ENCODE measurements at places on chromosomes 16 and 17.

DNA sequence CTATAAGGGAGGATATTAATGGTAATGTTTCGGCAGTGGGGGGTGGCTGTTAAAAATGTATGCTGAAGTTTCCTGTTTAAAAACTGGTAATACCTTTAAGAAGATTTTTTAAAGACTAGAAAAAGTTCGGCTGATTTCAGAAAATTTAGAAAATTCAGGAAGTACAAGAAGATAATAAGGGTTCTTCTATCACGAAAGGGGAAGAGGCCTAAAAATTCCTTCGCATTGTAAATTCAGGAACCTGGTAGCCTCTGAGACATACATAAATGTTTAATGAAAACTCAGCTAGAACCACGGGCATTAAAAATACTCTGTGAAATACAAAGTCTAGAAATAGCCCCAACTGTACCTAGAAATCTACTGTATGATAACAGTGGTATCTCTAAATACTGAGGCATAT is 181.2 kb downstream of the PARN start:
- DNase-seq, result no peak

GRCh38 chr17:42246515-42246914 is 29.7 kb downstream of the STAT5B start:
- no peak for DNase-seq

DNA sequence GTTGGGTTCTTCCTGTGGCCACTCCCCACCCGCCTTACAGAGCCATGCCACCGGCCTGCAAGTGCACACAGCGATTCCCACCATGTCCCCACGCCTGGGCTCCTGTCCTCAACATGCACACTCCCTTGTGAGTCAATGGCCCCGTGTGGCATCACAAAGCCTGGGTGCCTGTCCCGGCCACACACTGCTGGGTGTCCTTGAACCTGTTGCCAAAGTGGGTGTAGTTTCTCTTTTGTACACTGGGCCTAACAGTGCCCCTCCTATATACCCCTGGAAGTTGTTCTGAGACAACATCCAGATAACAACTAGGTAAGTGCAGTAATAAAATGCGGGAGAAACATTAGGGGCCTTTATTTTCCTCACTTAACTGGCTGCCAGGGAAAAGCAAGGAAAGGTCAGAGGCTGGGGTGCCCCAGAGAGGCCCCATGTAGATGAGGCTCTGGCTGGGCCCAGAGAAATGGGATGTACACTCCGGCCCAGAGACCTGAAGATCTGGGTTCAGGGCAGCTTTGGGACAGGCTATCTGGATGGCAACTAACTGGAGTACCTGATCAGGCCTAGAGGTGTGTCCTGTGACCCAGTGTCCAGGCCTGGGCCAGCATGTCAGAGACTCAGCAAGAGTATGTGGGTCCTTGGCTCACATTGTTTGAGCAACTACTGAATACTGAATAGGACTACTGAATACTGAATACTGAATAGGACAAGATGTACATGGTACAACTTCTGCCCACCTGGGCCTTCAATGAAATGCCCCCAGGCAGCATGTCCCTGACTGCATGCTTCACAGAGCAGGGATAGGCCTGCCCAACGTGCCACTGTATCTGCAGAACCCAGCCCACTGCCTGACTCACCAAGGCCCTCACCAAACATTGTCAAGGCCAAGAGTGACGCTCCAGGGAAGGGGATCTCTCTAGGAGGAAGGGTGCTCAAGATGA is 8.3 kb downstream of the ABCC3 start:
- no peak for DNase-seq

GRCh38 chr16:3842994-3843393 is 37.5 kb downstream of the CREBBP start:
- DNase-seq, result no peak

GRCh38 chr16:88809068-88809675 is 2.6 kb downstream of the APRT start:
- DNase-seq, result no peak

DNA sequence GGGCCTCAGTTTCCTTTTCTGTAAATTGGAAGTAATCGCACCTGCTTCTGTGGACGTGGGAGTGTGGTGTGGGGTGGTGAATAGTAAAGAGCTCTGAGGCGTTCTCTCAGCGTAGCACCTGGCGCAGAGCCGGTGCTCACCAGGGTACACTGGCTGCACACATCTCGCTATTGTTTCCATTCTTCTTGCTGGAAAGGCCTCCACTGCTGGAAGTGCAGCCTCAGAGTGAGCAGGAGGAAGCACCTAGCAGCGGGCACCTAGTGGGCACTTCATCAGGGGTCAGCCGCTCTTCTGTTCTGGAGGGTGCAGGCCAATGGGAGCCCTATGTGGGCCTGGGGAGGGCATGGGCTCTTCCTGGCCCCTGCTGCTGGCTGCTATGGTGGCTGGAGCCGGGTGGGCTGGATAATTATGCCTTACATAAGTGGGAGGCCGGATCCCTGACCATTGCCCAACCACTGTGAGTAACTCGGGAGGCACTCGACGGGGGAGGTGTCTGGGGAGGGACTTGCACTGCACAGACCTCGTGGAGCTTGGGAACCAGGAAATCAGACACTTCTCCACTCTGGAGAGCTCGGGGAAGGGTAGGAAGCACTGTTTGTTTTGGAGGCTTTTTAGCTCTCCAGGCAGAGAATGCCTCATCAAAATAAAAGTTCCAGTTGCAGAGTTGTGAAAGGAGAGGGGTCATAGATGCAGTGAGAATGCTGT is 1.7 kb downstream of the MAP2K3 start:
- peak; percentile 76 for DNase-seq

DNA sequence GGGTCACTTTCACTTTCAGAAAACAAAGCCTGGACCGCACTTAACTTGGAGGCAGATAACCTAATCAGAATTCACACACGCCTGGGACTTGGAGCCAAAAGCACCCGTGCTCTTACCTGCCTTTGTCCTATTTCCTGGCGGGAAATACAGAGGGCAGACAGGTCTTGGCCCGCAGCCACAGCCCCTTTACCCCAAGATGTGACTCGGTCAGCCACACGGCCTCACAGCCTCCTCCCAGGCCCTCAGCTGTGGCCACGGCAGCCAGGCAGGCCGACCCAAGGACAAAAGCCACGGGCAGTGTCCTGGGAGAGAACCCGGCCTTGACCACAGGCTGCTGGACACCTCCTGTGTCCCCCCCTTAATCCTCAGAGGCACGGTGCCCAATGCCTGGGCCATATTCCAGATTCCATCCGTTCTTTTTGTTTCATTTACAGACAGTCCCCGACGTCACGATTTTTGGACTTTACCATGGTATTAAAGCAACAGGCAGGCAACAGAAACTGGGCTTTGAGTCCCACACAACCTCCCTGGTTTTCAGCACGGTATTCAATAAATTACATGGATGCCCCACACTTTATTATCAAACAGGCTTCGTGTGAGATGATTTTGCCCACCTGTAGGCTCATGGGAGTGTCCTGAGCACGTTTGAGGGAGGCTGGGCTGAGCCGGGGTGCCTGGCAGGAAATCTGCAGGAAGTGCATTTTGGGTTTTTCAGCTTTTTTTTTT is 30.1 kb upstream of the GAA start:
- no peak for DNase-seq

- no peak for DNase-seq
Observed at GRCh38 chr16:88289561-88289960, 93.2 kb upstream of the ZNF469 start.

- DNase-seq, result no peak
Observed at GRCh38 chr17:36869856-36870719, 67.2 kb upstream of the LHX1 start.

All from GOT3 (cell line).